Activated naive CD8-positive, alpha-beta T cell treated with anti-CD3 and anti-CD28 coated beads for 36 hours (primary cell): ENCODE measurements at places on chromosomes 2 and 18. TPM values are rescaled to one million over a fixed set of nuclear protein-coding genes. Genes with fewer than 3 reads are reported as not detected.

Gene CD207
- total RNA-seq = not detected

Gene HES6
- 4.0 TPM for total RNA-seq

Gene ERBB4
- total RNA-seq = not detected

Gene LHCGR
- not detected for total RNA-seq
